ENCODE measurements at places on chromosomes 1 and 21.

- DNase-seq = no peak
Measured at GRCh38 chr1:83718338-83718737, 280.6 kb downstream of the TTLL7 start.

- DNase-seq = no peak
Measured at GRCh38 chr1:192916021-192916420, 107.2 kb downstream of the RGS2 start.

GRCh38 chr1:42960122-42960390, 1.4 kb upstream of the SLC2A1 start:
- no peak for DNase-seq

- DNase-seq = no peak
Measured at GRCh38 chr1:168328731-168329364, 48.2 kb downstream of the TBX19 start.

DNA sequence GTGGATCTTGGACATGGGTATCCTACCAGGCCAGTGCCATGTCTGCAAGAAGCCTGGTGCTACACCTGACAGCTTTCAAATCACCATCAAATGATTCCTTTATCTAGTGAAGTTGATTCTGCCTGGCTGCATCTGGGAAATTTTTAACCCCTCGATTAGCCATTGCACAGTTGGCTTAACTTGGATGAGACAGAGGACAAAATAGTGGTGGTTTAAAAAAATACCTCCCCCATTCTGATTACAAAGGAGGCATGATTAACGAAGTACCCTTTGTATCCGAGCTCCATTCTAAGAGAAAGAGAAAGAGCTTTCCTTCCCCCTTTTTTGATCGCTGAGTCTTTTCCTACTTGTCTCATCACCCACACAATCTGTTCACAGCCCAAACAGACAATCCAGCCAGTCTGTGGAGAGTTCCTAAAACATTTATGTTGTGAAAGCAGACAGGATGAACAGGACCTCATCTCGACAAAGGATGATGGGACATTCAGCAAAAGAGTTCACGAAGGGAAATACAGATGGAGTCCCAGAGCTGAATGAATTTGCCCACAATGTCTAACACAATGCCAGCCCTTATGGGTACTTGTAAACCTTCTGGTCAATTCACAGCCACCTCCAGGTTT, 20.5 kb downstream of the WLS start:
- DNase-seq = no peak

- no peak for DNase-seq
Measured at GRCh38 chr1:160666079-160666442, 19.2 kb upstream of the SLAMF1 start.

DNA sequence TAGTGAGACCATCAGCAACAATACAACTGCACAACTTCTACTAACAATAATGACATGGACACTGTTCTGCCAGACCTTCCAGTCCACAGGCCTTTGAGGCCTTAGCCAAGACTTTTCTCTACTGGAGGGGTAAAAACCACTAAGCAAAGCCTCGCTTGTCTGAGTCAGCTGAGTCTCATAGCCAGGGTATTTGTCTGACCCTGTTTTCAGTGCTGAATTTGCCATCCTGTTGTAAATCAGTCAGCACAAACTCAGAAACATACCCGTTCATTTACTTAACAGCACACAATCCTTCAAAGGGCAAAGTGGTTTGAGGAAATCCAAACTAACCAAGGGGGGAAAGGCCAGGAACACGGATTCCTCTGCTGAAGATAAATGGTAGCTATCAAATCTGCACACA, 537.8 kb downstream of the SMYD3 start:
- DNase-seq = peak; percentile 95

DNA sequence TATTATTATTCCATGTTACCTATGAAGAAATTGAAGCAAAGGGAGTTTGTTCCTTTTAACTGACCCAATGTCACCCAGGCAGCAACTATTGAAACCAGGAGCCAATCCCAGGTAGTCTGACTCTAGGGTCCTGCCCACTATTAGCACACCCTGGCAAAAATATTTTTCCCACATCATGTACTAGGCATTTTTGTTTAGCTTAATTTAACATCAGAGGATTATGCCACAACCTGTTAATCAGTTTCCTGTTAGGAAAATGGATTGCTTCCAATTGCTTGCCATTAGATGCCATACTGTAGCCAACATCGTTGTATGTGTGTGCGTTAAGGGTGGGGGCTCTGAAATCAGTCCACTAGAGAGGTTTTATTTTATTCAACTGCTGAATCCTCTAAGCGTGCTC, 281.1 kb downstream of the DNM3 start:
- no peak for DNase-seq

- DNase-seq = no peak
Measured at GRCh38 chr1:206660136-206660535, 24.6 kb upstream of the MAPKAPK2 start.

DNA sequence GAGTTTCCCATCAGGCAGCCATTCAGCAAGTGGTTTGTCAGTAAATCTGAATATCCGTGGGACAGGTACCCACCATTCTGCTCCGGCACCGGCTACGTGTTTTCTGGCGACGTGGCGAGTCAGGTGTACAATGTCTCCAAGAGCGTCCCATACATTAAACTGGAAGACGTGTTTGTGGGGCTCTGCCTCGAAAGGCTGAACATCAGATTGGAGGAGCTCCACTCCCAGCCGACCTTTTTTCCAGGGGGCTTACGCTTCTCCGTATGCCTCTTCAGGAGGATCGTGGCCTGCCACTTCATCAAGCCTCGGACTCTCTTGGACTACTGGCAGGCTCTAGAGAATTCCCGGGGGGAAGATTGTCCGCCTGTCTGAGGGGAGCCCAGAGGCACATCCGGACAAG, 48.4 kb downstream of the B3GALT5 start:
- no peak for DNase-seq

GRCh38 chr1:7885513-7886404, 32.9 kb upstream of the UTS2 start:
- DNase-seq = no peak

DNA sequence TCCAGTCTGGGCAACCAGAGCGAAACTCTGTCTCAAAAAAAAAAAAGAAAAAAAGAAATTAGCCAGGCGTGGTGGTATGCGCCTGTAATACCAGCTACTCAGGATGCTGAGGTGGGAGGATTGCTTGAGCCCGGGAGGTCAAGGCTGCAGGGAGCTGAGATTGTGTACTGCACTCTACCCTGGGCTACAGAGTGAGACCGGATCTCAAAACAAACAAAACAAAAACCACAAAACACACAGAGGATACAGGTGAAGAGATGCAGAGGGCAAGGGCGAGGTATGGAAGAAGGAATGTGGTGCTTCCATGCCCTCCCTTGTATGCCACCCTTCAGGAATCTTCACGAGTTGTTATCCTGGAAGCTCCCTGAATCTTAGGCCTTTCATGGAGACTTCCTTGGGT, 68.5 kb downstream of the NDUFS5 start:
- no peak for DNase-seq

DNA sequence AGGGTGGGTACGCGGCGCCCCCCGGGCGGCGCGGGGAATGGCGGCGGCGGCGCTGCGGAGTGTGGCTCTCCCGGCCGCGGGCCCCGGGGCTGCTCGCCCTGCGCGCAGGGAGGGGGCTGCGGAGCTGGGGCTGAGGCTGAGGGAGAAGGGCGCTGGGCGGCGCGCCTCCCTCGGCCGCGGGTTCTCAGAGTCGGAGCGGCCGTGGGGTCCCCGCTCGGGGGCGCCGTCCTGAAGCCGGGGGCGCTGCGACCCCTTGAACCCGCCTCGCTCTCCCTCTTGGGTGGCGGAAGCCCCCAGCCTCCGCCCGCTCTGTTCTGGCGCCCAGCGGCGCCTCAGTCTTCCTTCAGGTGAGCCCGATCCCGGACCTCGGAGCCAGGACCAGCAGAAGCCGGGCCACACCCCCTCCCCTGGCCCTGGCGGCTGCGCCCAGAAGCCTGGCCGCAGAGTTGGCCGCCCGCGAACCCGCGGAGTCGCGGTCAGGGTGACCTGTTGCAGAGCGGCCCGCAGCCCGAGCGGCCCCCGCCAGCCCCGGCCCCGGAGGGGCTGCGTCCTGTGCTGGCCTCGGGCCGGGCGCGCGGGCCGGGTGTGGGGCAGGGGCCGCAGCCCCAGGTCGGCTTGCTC, 532 bp downstream of the RALGPS2 start:
- no peak for DNase-seq

GRCh38 chr1:244047621-244048255, 3.3 kb upstream of the ZBTB18 start:
- DNase-seq = no peak

DNA sequence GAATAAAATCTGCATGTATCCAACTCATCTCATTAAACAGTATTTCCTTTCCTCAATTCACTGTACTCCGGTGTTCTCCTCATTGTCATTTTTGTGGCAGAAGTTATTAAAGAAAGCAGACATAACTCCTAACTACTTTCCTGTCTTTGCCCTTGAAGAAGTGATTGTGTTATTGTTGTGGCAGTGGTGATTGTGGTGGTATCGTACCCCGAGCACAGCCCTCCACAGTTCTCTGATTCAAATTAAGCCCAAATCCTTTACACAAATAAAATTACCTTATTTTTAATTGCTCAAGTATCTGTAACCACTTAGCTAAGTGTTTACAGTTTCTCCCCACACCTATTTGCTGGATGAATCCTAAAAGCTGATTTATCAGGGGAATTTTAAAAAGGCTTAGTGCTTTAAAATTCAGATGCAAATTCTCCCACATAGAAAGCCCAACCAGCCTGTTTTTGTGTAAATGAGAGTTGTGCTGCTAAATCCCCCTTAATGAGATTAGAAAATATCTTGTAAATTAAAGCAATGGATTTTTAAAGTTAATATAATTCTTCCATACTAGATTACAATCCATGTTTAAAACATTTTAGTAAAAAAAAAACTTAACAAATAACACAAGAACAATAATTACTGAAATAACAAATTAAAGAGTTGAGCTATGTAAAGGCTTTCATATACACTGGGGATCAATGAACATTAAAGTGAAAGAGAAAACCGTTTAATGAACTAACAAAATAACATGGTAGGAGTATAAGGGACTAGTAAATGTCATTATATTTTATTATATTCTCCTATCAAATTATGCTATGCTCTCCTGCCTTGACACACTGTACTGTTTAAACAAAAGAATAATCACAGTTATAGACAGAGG, 259.0 kb downstream of the NEGR1 start:
- DNase-seq = no peak

GRCh38 chr1:220032911-220033310, 13.4 kb downstream of the EPRS1 start:
- DNase-seq = no peak

DNA sequence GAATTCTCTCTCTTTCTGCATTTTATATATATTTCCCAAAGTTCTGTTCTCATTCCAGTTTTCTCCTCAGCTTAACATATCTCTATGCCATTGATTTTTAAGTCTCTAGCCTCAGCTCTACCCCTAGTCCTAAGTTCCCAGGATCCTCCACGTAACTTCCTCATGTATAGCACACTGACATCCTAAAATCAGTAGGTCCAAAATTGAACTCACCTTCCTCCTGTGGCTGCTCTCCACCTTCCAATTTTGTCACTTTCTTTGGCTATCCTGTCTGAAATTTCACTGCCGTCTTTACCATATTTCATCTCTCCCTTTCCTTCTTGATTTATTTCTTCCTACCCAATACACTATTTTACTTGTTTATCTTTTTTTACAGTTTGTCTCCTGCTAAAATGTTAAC, 1.5 kb downstream of the SLAMF6 start:
- no peak for DNase-seq

GRCh38 chr1:116537040-116537831, 33.6 kb downstream of the CD58 start:
- no peak for DNase-seq

- no peak for DNase-seq
Measured at GRCh38 chr21:29423099-29423870, 124.6 kb downstream of the BACH1 start.

DNA sequence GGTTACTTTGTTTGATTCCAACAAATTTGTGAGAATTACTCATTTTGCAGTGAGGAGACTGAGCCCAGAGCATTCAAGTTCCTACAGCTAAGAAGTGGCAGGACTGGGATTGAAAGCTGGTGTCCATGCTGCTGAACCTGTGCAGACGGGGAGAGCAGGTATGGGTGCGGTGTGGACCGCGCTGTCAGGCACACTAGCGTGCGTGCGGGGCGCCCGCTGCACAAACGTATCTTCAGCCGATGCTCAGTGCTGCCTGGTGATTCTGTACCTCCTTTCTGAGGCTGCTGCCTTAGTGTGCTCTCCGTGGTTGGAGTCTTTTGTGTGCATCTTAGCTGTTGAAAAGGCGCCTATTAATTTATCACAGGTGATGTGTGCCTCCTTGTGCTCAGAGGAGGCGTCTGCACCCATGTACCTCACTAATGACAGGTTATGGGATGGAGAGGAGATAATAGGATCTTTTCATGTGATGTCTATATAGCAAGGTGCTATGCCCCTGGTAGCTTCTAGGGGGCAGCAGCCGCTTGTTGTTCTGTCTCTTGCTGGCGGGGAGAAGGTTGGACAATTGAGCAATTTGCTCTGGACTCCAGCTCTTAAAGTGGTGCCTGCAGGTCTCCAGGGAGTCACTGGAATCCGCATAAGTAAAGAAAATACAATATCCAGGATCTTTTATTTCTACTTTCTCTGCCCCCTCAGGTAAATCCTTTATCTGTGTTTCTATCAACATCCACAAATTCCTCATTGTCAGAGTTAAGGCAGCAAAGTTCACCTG, 32.5 kb downstream of the PEX14 start:
- peak; percentile 63 for DNase-seq

- DNase-seq = no peak
Measured at GRCh38 chr1:6691507-6691906, 10.1 kb downstream of the DNAJC11 start.

DNA sequence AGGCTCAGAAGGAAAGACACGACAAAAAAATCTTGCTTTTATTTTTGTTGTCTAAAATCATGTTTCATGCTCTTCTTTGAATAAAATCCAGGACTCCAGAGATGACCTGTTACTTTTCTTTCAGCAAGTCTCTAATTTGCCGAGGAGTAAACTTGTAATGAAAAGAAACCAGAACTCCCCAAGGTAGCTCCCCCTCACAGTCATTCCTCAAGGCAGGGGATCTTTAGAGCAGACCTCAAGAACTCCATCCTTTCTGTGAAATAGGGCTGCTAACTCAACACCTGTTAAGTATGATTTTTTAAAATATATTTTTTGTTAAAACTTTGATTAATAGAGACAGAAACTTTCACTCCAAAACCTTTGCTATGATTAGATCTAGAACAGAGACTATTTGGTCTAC, 82.7 kb upstream of the ABCD3 start:
- no peak for DNase-seq

- DNase-seq = no peak
Measured at GRCh38 chr1:194104247-194104844, 917.9 kb upstream of the B3GALT2 start.

GRCh38 chr1:160682983-160683865, 28.4 kb downstream of the CD48 start:
- no peak for DNase-seq
